ENCODE measurements at places on chromosomes 3 and 15.

DNA sequence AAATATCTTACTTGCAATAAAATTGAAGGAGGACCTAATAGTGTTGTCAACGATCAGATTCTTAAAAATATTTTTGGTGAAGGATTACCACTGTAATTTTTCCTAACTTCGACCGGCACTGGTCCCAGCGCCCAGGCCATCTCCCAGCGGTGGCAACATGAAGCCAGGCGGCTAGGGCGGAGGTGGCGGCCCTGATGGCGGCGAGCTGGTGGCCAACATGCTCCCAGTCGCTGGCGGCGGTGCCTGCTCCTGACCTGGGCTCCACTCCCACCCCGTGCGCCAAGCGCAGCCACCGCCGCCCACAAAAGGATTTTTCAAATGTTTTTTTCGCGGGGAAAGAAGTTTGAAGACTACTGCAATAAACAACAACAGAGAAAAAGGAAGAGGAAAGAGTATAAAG is 56.5 kb upstream of the B3GALNT1 start:
- DNase-seq, result no peak

- no peak for DNase-seq
These were observed 6.6 kb downstream of the CLSTN2 start for GRCh38 chr3:139941580-139941979.

DNA sequence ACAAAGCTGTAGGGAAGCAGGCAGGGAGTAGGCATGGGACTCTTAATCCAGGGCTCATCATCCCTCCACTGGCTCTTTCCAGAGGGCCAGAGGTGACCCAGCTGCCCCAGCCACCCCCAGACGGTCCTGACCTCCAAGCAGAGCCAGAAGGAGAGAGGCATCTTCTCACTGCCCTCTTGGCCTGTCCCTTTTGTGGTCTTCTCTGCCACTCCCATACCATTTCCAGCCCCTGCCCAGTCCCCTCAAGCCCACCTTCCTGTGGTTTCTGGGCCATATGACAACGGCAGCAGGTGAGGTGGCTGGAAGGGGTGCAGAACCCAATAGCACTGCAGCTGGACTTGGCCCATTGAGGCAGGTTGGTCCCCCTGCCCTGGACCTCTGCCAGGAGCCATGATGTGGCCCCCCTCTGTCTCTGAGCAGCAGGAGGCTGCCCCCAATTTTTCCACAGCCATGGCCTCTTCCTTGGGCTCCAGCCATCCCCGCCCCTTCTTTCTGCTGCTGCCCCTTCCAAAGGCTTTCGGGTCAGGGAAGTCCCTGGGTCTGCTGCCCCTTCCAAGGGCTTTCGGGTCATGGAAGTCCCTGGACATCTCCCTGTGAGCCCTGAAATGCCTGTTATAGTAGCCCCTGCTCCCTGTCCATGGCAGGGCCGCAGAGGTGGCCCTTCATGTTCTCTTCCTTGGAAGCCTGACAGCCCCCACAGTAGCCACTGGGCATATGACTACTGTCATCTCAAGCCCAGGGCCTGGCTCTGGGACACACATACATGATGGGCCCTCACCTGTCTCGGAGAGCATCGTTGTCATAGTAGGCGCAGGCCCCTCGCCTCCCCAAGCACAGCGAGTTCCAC is 39.5 kb upstream of the RAB6B start:
- no peak for DNase-seq

DNA sequence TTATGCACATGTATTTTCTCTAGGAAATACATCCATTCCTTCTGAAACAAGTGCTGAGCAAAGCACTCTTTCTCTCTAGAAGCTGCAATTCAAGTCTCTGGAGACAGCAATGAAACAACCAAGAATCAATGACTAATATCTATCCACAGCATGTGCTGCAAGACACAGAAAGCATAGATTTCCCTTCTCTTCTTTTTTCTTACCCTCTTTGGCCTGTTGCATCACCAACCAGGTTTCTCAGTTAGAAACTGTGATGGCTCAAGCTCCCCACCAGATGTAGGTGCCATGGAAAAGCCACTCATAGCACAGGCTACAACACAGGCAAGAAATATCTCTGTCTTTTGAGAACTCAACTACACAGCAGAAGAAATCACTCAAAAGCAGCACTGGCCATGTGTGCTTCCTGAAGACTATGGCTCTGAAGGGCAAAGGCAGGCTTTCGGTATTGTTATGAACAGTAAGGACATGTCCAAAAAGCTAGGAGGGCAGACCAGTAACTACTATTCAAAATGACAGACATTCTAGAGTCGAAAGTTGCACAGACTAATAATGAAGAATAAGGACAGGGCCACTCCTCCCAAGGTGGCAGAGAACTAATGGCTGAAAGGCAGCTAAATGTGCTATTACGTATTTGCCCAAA is 15.5 kb downstream of the ZDHHC3 start:
- no peak for DNase-seq

All from inflammatory macrophage (primary cell).